ENCODE measurements at places on chromosomes 7 and 10.

DNA sequence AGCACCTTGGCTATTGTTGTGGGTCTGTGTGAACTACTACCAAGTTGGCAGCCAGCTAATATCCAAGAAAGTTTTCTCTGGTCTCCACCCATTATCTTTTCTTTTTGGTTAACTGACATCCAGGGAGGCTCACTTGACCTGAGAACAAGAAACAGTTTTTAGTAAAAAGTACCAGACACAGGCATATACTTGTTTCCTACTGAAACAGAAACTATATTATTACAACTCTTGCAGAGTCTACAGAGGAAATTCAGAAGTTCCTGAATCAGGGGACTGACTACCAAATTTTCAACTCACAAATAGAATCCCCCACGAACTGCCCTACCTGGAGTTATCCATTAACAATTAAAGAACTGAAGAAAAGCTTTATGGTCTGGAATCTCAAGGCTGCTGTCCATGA, 168.9 kb downstream of the KCND2 start:
- DNase-seq, result no peak

GRCh38 chr10:62895063-62895462, 78.9 kb upstream of the EGR2 start:
- no peak for DNase-seq

GRCh38 chr10:44981172-44982113, 2.8 kb upstream of the DEPP1 start:
- DNase-seq, result peak; percentile 62

DNA sequence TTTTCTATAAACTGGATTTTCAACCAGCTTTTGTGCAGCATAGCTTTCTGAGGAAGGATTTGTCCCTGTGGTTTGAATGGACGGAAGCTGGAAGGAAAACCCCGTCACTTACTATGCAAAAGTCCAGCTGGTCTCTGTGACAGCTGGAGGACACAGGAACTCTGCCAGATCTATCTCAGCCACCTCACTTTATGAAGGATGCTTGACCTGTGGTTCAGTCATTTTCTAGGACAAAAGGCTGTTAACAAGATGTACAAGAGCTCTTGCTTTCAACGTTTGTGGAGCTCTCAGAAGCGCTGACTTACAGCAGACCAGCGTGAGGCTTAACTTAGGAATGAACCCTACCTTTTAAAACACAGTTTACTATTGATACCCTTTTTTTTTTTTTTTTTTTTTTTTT, 90.8 kb downstream of the CREM start:
- peak; percentile 84 for DNase-seq

- no peak for DNase-seq
These were observed 2.2 kb downstream of the RAB18 start for GRCh38 chr10:27506280-27506679.

DNA sequence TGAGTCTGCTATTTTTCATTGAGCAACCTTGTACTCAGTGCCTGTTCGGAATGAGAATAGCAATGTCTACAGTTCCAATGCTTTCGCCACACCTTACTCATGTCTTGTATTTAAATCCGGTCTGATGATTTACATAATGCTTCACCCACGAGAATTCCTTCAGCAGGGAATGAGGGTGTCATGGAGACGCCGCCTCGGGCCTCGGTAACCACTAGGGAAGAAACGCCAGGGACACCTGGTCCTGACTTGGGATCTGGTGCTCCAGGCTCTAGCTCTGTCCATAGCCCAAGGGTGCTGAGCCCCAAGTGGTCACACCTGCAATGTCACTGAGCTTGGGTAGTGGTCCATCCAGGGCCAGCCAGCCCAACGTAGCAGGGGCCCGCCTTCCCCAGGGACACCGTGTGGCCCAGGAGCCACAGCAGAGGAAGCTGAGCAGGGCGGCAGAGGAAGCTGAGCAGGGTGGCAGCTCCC, 37.4 kb downstream of the PRKAG2 start:
- no peak for DNase-seq

DNA sequence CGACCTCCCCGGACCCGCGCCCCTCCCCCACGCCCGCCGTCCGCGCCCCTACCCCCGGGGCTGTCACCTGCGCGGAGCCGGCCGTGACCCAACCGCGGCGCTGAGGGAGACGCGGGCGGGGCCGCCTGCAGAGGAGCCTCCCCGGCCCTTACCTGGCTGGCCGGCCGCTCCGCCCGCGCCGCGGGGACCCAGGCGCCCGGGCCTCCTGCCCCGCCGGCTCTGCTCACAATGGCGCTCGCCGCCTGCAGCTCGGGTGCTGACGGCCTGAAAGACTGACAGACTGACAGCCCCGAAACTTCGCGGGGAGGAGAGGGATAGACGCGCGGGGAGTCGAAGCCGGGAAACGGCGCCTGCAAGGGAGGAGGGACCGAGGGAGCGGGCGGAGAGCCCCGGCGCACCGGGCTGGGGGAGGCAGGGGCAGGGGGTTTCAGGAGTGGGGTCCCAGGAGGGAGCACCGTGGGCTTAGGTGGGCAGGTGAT, 393 bp downstream of the ZNF467 start:
- DNase-seq, result no peak

DNA sequence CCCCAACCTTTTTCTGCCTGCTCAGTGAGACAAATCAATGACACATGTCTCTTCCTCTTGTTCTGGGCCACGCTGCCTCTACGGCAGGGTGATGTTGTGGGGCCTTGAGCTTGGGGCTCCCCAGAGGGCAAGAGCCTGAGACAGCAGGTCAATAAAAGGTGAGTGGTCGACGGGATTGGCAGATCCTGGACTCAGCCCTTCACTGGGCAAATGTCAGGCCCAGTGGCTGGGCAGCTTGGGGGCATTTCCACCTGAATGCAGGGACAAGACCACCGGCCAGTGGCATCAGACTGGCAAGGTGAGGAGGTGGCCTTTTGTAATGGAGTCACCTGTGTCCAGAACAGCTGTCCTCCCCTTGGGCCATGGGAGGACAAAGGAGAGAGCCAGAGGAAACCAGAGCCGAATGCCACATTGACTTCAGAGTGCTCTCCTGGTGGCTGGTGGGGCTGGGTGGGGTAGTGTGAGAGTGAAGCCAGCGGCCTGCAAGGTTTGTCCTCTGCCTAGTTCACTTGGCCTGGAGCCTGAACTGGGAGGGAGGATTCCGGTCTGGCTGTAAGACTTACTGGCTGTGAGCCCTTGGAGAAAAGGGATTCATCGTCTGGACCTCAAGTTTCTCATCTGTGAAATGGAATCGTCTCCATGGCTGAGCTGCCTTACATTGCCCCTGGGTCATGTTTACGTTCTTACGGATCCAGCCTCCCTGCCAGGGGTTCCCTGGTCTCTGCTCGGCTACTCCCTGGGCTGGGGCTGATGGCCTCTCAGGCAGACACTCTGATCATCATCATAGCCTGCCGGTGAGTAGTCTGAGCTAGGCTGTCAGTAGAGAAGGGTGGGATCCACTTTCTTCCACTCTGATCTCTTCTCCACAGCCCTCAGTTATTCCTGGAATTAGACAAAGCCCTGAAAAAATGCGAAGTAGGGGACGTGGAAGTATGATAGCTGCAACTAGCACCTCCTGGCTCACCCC, 25.4 kb upstream of the CRHR2 start:
- DNase-seq, result no peak

GRCh38 chr10:77504196-77504872, 133.3 kb downstream of the KCNMA1 start:
- DNase-seq, result no peak

- DNase-seq, result no peak
These were observed 415.2 kb upstream of the ZMIZ1 start for GRCh38 chr10:78653555-78653954.

GRCh38 chr7:192701-193480, 520 bp downstream of the FAM20C start:
- peak; percentile 21 for DNase-seq

GRCh38 chr10:125782616-125783015, 7.0 kb upstream of the MMP21 start:
- DNase-seq, result peak; percentile 65

GRCh38 chr10:51915031-51915542, 215.7 kb upstream of the CSTF2T start:
- peak; percentile 44 for DNase-seq

DNA sequence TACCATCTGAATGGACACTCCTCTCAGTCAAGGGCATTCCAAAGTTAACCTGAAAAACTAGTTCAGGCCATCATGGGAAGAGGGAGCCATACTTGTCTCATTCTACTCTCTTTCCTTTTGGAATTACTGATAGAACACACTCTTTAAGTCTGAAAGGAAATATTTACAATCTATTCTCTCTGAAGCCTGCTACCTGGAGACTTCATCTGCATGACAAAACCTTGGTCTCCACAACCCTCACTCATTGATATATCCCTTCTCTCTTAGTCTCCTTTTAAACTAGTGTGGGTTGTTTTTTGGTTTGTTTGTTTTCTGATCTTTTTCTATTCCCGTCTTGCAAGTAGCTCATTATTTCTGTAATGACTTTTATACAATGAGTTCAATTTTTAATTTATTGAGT, 169.5 kb downstream of the C1GALT1 start:
- DNase-seq, result no peak

- no peak for DNase-seq
These were observed 5.7 kb upstream of the HOXA13 start for GRCh38 chr7:27205325-27206280.

- no peak for DNase-seq
These were observed 5.8 kb downstream of the IDE start for GRCh38 chr10:92567952-92568600.

- DNase-seq, result no peak
These were observed 66.6 kb upstream of the WNT16 start for GRCh38 chr7:121262221-121262620.

- peak; percentile 72 for DNase-seq
These were observed 41.1 kb upstream of the DLG5 start for GRCh38 chr10:77967611-77968022.

- DNase-seq, result peak; percentile 87
These were observed 169.3 kb upstream of the AKR1E2 start for GRCh38 chr10:4656576-4657194.

DNA sequence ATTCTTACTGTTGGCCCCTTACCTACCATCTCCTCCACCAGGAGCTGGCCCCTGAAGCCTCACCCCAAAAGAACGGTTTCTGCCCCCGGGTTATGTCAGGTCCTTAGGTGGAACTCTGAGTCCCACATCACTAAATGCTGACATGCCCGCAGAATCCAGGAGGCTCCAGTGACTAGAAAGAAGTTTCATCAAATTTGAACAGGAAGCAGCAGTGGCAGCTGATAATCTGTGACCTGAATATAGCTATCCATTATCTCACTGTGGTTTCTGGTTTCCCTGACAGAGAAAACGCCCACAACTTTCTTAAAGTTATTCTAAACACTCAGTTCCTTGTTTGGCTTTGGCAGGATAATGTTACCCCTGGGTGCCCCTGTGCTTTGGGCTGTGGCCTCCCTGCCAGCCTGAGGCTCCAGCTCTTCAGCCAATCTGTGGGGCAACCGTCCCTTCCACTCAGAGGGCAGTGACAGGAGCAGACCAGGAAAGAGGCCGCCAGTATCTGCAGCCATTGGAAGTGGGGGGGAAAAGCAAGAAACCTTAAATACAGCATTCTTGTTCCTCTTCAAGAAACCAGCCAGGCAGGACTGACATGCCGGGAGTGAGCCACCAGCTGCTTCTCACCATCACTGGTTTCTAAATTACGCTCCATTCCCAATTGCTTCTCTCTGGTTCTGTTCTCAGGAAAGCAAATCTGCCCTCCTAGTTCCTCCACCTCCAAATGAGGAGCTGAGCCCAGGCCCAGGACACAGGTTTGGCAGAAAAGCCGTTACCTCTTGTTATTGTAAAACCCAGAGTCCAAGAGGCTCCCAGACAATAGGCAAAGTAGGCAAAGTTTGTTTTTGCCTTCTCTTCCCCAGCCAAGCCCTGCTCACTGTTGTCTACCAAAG, 41.2 kb upstream of the VCL start:
- DNase-seq, result peak; percentile 75

DNA sequence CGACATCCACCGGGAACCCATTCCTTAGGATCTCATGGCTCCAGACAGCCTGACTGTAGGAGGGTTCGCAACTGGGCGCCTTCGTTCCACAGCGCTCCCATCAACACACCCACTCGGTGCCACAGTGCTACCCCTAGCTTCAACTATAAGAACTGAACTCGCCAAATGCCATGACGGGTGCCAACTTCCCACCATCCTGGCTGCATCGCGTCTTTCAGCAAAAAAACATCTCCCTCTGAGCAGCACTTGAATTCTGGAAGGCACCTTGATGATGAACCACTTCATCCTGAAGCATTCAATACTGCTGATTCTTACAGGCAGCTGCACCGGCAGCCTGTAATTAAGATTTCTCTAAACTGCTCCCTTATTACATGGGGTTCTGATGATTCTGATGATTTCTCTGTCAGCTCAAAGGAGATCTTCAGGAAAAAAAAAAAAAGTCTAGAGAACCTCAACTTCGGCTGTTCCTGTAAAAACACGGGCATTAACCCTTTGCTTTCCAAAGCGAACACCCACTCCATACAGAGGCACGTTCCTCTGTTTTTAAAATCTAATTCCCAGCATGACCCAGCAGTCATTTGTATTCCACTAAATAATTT, 1.3 kb downstream of the CYTH3 start:
- DNase-seq, result peak; percentile 78

DNA sequence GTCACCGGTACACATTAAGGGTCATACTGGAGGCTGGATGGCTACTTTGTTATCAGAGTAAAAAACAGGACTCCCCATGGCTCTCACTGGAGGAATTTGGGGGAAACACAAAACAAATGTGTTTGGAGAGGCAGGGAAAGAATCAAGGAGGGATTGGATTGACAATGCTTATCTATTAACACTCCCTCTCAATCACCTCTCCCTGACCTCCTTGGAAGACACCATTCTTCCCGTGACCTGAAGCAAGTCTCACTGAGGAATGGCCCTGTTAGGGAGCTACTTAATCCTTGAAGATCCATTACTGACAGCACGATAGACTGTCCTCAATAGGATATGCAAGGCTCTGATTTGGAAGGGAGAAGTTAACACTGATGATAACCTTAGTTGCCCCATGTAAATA, 242.1 kb upstream of the PTN start:
- no peak for DNase-seq

DNA sequence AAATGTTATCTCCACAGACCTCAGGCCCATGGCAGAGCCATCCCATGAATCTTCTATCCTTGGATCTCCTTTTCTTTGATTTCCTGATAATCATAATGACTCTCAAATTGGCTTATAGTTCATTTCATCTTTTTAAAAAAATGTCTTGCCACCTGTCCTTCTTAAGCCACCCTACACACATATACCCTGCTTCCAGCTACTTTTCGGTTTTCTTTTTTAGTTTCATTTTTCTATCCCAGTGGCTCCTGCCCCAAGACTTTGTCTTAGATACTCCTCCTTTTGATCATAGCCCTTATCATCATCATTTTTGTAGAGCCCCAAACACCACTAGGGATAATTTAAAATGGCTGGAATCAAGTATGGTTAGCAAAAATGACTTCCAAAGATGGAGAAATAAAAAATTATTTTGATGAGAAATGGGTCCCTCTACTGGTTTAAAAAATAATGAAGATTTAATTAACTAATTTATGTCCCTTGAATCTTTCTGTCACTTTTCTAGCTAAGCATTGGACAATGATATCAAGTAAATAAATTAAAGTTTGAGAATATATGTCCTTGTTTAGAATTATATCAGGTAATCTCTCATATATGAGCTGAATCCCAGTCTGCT, 277.3 kb upstream of the SEMA3D start:
- no peak for DNase-seq

DNA sequence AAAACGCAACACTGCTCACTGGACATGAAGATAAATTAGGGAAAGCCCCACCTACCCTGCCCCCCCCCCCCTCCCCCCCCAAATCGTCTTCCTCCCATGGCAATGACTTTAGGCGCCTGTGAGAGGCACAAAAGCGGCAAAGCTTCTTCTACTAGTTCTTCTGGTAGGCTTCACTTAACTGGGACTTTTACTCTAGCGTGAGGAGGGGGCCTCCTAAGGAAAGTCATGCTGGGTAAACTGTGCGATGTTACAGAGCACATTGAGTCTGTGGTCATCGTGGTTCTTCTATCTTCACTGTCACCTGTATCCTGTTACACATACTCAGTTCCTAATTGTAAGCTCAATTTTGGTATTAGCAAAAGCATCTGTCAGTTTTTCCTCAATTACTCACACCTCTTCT, 25.1 kb downstream of the HSPB1 start:
- DNase-seq, result no peak
